Stimulated activated CD4-positive, alpha-beta T cell treated with anti-CD3 and anti-CD28 coated beads, TNF-alpha, amount 100 ng/mL, for 1 hour (primary cell): ENCODE measurements at places on chromosomes 5 and 9.
A peak's percentile ranks its signal among the peaks of the same experiment; 100 is the strongest.

DNA sequence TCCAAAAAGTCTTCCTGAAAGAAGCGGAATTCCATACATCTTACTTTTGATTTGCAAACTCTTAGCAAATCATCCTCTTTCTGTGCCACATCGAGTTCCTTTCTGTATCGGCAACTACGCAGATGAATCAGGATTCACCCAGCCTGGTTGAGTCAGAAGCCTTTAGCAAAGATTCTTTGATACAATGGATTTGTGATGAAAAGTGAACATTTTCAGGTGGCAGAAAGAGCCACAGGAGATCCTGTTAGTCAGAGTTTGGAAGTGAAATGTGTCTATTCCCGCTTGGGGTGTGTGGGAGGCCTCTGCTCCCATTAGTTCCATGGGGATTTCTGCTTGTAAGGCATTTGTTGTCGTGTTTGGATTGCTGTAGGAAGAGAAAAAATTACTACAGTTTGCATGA is 351.8 kb upstream of the WWC1 start:
- DNase-seq: no peak

DNA sequence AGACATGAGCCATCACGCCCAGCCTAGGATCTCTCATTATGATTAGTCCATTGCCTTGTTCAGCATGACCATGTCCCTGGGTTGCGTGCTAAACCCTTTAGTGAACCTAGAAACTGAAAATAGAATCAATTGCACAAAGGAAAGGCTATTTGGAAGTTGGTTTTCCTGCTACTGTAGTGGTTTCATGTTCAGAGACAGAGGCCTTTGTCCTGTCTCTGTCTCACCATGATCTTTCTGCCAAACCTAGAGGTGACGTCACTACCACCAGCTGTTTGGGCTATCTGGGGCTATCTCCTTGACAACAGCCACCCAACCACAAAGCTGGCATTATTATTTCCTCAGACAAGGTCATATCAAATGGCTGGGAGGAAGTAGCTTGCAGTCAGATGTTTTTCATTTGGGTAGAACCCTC is 4.0 kb upstream of the CDK5RAP2 start:
- no peak for DNase-seq

DNA sequence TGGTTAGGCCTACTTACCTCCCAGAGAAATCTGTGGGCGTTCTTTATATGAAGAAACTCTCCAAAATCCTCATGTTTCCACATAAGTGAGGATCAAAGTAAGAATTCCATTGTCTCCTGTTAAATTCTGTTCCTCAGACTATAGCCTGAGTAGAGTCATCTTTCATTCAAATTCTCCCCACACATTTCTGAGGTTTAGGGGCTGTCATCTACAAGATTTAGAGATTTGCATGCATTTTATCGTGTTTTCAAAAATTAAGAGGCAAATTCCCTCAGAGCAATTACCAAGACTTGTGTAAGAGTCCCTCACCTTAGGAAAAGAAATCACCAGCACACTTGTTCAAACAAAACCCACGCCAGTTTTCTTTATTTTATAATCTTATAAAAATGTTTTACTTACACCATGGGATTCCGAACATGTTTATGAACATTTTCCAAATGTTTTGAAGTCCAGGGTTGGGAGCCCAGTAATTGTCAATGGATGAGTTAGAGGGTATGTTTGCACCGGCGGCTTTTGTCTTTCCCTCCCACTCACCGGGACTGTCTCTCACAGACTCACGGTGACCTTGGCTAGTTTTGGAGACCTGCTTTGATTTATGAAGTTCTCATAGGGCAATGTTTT is 367.6 kb downstream of the ENC1 start:
- no peak for DNase-seq

GRCh38 chr5:89723907-89724306 is 685.6 kb downstream of the CETN3 start:
- DNase-seq: no peak

DNA sequence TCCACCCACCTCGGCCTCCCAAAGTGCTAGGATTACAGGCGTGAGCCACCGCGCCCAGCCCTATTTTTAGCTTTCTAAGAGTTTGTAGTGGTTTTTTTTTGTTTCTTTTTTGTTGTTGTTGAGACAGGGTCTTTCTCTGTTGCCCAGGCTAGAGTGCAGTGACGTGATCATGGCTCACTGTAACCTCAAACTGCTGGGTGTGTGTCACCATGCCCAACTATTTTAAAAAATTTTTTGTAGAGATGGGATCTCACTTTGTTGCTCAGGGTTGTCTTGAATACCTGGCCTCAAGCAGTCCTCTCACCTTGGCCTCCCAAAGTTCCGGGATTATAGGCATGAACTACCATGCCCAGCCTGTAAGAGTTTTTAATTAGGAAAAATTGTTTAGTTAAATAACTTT is 145.3 kb upstream of the SH3GL2 start:
- no peak for DNase-seq

DNA sequence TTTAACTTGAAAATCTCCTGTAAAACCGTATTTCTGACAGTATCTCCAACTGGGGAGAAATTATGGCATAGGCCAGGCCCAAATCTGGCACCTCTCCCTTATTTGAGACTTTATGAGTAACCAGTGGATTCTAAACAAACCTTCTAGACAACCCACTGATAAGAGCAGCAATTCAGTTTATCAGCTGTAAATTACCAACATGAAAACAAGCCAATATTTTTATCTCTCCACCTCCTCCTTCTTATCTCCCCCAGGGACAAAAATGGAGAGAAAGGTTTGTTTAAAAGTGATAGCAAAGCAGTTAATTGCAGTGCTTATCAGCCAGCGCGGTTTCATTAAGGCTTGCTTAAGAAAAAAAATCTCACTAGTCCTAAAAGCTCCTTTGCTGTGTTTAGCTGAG is 53.8 kb downstream of the KCNV2 start:
- DNase-seq: no peak

DNA sequence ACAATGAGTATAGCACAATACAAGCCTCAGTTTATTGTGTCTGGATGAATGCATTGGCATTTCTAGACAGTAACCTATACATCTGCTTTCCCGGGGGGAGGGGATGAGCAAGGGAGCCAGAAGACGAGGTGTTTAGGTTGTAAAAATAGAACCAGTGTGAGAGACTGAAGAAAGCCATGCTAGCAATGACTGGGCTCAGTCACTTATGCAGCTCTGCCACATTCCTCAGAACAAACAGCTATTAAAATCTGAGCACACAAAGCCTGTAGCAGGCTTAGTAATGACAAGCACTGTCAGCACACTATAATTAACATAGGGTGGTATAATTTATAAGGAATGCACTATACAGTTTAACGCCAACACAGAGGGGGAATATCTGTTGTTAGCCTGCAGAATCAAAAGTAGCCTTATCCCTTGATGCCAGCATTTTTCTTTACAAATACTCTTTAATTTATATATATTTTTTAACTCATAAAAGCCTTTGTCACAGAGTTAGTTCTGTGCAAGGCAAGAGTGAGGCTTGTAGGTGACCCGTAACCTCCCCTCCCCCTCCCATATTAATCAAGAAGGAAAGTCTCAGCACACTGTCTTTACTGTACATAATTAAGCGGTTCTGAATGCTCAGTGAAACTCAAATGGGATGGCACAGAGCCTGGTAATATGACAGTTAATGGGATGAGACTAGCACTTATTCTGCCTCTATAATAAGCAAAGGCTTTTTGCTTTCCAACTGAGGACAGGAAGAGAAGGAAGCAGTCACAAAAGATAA is 295.4 kb downstream of the CSNK1G3 start:
- no peak for DNase-seq

GRCh38 chr9:76729116-76729515 is 35.1 kb upstream of the PCA3 start:
- DNase-seq: no peak

DNA sequence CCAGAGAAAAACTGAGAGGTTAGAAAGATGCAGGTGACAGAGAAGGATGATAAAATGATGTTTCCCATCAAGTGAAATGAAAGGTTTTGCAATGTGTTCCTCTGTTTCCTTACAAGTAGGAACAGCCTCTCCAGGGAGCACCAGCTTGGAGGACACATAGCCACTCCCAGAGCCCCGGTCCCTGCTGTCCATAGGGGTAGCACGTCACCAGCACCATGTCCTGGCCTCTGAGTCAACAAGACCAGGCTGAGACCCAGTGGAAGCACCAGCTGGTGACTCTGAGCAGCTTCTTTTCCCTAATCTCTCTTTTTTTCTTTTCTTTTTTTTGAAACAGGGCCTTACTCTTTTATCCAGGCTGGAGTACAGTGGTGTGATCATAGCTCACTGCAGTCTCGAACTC is 19.4 kb upstream of the HMCN2 start:
- DNase-seq: no peak

DNA sequence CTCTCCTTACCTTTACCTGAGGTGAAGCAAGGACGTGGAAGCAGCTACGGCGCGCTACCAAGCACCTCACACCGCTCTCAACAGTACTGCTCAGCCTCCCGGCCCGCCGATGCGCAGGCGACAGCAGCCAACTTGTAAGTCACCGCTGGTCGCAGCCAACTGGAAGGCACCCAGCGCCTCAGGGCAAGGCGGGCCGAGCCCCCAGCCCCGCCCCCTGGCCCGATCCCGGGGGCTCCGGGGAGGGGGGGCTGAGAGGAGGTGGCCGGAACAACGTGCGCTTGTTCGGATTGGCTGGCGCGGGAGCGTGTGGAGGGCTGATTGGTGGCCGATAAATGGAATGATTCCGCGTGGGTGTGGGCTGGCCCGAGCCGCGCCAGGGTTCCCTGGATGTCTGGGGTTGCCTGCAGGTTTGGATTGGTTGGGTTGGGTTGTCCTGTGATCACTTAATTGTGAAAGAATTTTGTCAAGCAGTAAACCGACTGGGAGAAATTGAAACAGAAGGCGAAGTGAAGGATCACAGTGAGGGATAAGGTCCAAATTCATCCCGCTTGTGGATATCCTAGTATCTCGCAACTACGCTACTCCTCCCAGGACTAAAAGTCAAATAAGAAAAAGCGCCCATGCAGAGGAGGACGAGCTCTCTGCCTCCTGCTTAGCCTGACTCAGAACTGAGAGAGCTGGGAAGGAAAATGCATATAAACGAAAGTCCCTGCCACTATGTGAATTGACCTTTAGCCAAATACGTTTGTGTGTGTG is at the start of gene STARD4:
Gene STARD4, minus strand, starts transcription at position 161 of the 756 bp plus-strand sequence. CDS start 5,102 bp downstream, outside the sequence.
- peak; percentile 89 for DNase-seq

DNA sequence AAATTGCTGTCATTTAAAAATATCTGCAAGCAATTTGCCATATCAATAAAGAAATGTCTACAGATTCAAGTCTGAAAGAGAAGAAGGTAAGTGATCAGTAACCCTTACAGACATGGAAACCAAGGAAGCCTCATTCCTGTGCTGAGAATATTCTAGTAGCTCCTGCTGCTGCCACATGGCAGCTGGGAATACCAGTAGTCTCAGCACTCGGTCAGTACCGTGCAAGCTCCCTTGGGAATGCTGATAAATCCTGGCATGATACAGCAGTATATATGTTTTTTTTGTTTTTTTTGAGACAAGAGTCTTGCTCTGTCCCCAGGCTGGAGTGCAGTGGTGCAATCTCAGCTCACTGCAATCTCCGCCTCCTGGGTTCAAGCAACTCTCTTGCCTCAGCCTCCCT is 27.9 kb downstream of the NANS start:
- no peak for DNase-seq

DNA sequence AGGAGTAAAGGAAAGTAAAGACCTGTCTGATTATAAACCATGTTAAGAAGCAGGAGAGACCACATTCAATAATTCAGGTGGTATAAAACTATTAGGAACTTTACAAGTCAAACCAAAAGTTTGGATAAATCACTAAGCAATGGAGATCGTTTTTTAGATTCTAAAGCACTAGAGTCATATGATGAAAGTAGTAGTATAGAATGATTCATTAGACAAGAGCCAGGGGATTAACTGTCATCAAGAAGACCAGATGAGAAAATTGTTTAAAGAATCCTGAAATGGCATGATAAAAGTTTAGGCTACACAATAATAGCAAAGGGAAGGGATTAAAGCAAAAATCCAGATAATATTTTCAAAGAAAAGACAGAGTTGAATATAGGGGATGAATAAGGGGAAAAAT is 12.9 kb upstream of the CARNMT1 start:
- DNase-seq: no peak

GRCh38 chr5:59241552-59241951 is 652.0 kb downstream of the PDE4D start:
- DNase-seq: no peak

DNA sequence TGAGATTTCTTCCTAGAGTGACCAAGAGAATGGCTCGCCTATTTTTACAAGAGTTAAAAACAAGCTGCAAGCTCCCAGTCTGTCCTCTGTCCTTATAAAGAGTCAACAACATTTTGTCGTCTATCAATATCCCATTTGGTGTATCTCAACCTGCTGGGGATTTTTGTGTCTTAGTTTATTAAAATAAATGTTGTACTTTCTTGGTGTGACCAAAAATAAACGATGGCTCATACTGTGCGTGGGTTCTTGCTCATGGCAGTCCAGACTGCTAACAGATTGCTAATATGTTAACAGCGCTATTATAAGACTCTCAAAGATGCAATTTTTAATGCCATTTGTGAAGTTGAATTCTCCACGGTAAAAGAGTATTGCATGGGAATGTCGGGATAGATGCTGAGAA is 569.9 kb downstream of the GABRG2 start:
- DNase-seq: no peak

- no peak for DNase-seq
Measured at GRCh38 chr5:112867411-112867810, 6.3 kb downstream of the SRP19 start.

DNA sequence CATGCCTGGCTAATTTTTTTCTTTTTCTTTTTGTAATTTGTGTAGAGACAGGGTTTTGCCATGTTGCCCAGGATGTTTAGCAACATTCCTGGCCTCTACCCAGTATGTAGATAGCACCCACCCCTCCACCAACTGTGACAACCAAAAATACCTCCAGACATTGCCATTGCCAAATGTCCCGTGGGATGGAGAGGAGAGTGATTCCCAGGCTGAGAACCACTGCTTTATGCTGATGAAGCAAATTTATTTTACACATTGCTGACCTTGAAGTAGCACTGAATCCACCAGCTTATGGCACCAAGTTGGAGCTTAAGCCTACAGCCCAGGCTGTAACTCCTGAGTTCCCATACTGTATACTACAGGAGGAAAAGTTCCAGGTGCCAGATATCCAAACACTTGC is 58.5 kb downstream of the GGTA1 start:
- no peak for DNase-seq

DNA sequence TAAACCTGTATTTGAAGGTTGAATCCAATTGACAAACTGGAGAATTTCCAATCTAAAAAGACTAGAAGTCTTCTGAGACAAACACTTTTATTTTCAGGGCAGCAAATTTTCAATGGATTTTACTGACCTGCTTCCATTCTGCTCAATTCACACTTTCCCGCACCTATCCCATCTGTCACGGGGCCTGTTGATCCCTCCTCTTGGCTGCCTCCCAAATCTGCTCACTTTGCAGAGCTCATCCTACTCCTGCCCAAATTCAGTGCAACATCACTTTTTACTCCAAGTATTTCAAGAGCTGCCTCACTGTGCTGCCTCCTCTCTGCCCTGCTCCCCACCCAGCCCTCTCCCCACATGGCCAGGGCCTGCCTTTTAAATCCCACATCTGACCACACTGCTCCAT is 35.1 kb downstream of the GOLM1 start:
- DNase-seq: no peak
